ENCODE measurements at places on chromosomes 12 and 14.

DNA sequence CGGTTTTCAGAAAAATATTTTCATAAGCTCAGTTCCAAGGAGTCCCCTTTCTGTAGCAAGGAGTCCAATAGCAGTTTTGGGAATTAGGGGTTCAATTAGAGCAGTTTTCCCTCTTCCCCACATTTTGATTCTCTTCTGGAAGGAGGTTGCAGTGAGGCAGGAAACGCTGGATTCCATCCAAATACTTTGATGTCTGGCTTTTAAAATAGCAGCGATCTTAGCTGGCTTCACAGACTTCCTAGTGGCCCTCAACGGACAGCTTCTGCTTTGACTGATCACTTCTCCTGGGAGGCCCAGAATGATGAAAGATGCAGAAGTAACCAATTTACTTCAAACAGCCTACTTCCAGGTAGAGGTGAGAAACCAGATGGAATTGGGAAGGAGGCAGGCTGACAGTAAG lies 63.1 kb downstream of the C12orf75 start:
- no peak for DNase-seq

GRCh38 chr12:101749657-101750056 lies 10.4 kb upstream of the SYCP3 start:
- DNase-seq = no peak

GRCh38 chr12:124273630-124274029 lies 21.3 kb upstream of the RFLNA start:
- no peak for DNase-seq

- DNase-seq = no peak
Observed at GRCh38 chr12:112122823-112123690, 2.3 kb upstream of the TRAFD1 start.

- DNase-seq = no peak
Observed at GRCh38 chr12:24679126-24679525, 269.8 kb downstream of the BCAT1 start.

- no peak for DNase-seq
Observed at GRCh38 chr12:47982311-47982710, 18.9 kb downstream of the TMEM106C start.

GRCh38 chr12:47835006-47835830 lies 15.5 kb upstream of the HDAC7 start:
- DNase-seq = no peak

DNA sequence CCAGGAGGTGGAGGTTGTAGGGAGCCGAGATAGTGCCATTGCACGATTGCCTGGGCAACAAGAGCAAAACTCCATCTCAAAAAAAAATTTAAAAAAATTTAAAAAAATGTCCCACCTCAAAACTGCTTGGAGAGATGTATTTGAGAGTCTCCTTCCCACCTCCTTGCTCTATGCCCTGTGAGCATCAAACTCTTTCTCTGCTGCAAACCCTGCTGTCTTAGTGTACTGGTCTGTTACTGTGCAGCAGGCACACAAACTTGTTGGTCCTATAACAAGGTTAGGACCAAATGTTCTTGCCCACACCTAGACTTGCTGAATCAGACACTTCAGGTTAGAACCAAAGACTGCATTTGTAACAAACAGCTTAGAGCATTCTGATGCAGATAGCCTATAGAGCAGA lies 153.5 kb upstream of the FUT8 start:
- DNase-seq = no peak

- no peak for DNase-seq
Observed at GRCh38 chr12:91111366-91112325, at the start of gene LUM. TSS of gene LUM (minus strand) at chr12:91111494. CDS start at chr12:91108979, 2,515 bp downstream.

DNA sequence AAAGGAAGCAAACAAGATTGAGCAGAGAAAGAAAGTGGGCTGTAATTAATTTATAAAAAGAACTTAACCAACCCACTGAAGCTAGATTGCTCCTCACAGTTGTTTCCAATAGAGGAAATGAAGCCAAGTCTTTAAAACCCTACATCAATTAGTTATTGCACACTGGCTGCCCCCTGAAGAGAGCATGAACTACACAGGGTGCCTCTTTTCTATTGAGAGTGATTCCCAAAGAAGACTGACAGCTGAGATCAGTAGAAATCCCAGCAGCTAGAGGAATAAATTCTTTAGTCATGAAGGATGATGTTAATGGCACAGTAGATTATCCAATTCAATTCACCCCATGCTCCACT lies 8.6 kb upstream of the USP15 start:
- DNase-seq = no peak

DNA sequence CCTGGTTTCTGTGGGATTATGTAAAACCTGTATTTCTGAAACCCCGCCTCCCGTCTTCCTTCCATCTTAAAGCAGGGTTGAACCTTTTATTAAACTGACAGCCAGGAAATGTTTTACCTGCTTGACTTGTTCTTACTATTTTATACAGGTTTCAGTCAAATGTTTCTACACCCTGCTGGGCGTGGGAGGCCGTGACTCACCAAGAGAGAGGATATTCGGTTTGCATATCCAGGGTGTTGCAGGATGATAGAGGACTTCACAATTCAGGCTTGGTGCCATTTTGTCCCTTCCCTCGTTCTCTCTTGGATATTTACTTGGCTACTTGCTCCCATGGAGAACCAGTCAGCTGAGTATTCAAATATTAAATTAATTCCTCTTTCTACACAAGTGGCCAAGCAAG lies 69.7 kb downstream of the ARF6 start:
- no peak for DNase-seq

- no peak for DNase-seq
Observed at GRCh38 chr14:49549881-49550280, 36.3 kb downstream of the RPS29 start.

GRCh38 chr14:75333606-75334548 lies 55.2 kb downstream of the FOS start:
- peak; percentile 28 for DNase-seq

DNA sequence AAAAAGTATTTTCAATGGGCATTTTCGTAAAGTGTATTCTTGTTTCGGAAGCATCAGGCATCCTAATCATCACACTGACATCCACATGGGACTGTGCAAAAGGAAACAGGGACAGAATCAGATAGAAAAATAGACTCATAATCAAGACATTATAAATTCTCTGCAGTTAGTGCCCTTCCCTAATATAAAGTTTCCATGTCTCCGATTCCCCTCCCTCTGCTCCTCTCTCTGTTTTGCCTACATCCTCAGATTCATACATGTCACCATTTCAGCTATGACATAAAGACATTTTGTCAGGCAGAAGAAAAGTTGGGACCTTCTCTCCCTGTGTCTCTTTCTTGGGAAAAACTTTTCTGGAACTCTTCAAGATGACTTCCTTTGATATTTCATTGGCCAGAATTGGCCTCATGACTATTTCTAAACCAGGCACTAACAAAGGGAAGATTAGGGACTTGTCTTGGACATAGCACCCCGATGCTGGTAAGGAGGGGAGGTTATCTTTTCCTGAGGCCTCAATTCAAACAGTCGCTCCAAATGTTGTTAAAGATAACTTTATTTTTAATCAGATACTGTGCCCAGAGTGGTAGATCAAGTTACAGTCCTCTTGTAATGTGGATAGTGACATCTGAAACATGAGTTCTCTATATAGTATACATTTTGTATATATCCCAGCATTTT lies 212.1 kb upstream of the BTG1 start:
- DNase-seq = no peak

DNA sequence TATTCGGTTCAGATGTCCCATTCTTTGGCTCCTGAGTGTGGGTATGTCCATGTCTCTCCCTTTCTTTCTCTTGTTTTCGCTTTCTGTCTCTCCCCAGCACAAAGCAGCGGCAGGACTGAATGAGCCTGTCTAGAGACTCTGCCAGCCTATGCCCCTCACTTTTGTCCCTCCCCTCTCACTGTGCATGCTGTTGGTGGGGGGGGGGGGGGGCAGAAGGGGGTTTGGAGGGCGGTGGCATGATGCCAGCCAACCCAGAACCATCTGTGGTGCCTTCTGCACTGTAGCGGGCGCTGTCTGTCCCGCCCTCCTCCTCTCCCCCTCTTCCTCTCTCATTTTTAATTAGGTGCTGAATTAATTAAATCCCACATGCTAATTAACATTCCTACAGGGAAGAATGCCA lies 17.7 kb downstream of the NGDN start:
- no peak for DNase-seq

- no peak for DNase-seq
Observed at GRCh38 chr14:62077676-62078261, 315.5 kb downstream of the SNAPC1 start.

- no peak for DNase-seq
Observed at GRCh38 chr14:69059658-69060623, 80.8 kb upstream of the ACTN1 start.

DNA sequence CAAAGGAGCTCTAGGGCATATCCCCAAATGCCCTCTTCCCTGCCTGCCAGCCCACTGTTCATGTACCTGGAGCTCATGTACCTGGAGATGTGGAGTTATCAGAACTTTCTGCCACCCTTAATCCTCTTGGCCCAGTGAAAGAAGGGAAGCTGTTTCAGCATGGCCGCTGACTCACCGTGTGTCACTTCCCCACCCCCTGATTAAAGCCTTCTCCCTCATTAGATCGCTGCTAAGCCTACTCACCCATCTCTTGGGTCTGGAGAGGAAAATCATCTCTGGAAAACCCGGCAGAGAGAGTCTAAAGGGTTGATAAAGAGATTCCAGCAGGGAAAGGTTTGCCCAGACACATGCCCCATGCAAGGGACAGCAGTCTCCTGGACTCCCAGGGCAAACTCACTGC lies 4.5 kb upstream of the LTBP2 start:
- DNase-seq = no peak

DNA sequence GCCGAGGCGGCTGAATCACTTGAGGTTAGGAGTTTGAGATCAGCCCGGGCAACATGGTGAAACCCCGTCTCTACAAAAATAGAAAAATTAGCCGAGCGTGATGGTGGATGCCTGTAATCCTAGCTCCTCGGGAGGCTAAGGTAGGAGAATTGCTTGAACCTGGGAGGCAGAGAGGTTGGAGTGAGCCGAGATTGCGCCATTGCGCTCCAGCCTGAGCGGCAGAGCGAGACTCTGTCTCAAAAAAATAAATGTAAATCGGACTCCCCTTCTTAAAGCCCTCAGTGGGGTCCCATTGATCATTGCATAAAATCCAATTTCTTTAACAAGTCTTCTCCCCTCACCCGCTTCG lies 908 bp downstream of the TDP1 start:
- DNase-seq = no peak

DNA sequence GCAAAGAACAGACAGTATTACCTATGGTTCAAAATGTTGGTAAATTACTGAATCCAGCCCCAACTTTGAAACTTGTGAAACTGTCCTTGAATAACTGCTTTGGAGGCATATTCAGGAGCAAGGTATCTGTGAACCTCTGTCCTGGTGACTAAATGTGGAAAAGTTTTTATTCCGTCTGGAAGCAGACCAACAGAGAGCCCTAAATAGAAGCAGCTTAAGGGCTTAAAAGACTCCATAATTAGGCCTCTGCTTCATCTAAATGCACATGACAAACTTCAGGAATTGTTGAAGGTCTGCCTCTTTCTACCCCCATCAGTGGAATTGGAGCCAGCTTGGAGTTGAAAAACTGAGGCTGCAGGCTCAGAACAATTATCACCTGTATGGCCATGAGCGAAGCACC lies 276.5 kb downstream of the KCNH5 start:
- no peak for DNase-seq

GRCh38 chr12:57276935-57277563 lies 26.1 kb upstream of the STAC3 start:
- no peak for DNase-seq

DNA sequence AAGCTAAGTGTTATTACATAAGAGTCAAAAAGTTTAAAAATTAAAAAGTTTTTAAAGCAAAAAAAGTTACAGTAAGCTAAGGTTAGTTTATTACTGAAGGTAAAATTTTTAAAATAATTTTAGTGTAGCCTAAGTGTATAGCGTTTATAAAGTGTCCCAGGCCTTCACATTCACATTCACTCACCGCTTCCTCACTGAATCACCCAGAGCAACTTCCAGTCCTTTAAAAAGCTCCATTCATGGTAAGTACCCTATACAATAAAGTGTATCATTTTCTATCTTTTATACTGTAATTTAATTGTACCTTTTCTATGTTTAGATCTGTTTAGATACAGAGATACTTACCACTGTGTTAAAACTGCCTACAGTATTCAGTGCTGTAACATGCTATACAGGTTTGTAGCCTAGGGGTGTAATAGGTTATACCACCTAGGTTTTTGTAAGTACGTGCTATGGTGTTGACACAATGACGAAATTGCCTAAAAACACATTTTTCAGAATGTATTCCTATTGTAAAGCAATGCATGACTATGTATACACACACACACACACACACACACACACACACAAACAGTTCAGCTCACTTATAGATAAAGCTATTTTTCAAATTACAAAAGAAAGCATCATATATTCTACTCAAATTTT lies 3.7 kb downstream of the CLEC14A start:
- no peak for DNase-seq

DNA sequence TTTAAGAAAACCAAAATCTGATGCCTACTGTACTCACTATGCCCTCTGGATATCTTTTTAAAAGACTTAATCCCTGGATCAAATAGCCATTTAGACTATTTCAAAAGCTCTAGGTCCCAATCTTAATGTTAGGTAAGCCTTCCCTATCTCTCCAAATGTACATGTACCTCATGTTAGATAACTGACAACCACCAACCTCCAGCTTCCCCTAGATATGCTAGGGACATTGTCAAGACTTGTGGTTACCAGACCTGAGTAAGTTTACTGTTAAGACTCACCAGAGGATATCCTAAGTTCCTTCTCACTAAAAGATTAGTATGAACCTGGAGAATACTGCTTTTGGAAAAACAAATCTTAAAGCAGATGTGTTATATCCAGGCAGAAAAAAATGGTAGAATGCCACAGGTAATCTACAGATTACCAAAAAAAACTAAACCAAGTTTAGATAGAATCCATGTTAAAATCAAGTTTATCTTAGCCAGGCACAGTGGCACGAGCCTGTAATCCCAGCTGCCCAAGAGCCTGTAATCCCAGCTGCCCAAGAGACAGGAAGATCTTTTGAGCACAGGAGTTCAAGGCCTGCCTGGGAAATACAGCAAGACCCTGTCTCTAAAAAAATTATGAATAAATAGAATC lies 9.7 kb downstream of the NAP1L1 start:
- DNase-seq = no peak

GRCh38 chr14:31078766-31079165 lies 52.6 kb upstream of the STRN3 start:
- no peak for DNase-seq
